DND-41 (cell line): ENCODE measurements at places on chromosomes 5 and 9.

DNA sequence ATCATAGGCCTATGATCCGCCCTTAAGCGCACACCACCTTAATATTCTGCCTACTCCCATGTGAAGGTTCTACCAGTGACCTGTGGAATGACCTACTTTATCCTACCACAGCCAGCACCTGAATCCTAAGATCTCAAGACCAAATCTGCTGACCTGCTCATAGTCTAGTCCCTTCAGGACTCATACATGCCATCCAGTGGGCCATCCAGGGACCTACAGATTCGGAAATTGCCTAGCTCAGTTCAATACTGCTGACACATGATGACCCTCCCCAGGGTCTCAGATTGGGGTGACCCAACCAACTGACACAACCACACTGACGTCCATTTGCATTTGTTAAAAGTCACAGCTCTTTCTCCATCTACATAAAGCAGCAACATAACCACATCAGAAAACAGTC lies 443.8 kb upstream of the ST8SIA4 start:
- no peak for DNase-seq

GRCh38 chr5:151684690-151685361 lies 1.9 kb downstream of the SPARC start:
- DNase-seq, result no peak

DNA sequence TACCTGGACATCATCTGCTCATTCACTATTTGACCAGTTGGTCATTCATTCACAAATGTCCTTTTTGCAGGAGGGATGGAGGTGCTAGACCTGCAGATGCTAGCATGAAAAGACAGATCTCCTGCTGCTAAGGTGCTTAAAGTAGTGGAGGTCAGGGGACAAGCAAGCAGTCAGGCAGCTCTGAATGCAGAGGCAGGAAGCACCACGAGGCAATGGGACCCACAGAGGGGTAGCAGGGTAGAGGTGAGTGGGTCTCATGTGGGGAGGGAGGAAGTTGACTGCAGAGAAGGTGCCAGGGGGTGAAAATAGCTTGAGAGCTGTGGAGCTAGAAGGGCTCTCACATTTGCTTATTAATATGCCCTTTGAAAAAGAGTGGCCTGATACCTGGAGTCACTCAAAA lies 25.2 kb downstream of the FXN start:
- DNase-seq, result no peak

GRCh38 chr5:73487815-73488214 lies 10.4 kb upstream of the BTF3 start:
- DNase-seq, result no peak

- DNase-seq, result no peak
Measured at GRCh38 chr5:127865273-127865672, 162.1 kb downstream of the CCDC192 start.

- no peak for DNase-seq
Measured at GRCh38 chr5:138664276-138664943, 88.8 kb upstream of the CTNNA1 start.

DNA sequence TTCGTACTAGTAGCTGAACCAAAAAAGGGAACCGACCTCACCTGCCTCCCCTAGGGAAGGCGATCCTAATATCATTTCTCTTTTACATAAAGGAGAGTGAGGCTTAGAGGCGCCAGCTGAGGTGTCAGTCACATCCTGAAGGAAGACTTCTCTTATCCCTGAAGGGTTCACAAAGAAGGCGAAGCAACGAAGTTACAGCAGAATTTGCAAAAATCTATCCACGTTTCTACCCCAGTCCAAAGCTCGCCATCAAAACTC lies 598 bp upstream of the KIAA1191 start:
- no peak for DNase-seq

DNA sequence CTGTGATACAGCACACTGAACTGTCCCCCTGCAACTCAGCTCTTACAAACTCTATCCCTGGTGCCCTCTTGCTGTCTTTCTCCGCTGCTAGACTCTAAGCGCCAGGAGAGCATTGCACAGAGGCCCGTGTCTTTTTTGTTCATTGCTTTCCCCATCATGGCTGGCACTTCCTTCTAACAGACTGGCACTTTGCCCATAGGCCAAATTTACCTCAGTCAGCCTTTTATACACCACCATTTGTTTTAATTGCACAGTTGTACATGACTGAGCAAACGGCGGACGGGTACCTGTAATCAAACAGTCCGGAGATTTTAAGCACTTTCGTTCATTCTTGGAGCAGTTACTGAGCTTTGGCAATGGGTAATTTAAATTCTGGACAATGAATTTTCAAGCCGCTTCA lies 102.2 kb upstream of the CLINT1 start:
- no peak for DNase-seq

DNA sequence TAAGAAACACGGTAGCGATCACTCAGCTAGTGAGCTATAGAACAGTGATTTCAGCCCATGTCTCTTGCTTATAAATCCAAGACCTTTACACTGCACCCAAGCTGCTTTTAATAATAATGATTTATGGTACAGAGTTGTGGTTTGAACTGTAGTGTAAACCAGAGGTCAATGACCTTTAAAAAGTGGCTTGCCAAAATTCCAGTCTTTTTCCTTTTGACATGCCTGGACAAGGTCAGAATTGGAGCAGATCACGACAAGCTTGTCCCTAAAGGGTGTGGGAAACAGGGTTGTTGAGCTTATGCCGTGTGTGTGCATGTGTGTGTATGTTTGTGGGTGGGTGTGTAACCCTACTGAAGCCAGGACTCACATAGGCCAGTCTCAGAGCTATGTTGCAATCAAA lies 225.3 kb upstream of the CLINT1 start:
- DNase-seq, result no peak

GRCh38 chr5:170504616-170505266 lies 921 bp downstream of the KCNIP1 start:
- DNase-seq, result no peak

DNA sequence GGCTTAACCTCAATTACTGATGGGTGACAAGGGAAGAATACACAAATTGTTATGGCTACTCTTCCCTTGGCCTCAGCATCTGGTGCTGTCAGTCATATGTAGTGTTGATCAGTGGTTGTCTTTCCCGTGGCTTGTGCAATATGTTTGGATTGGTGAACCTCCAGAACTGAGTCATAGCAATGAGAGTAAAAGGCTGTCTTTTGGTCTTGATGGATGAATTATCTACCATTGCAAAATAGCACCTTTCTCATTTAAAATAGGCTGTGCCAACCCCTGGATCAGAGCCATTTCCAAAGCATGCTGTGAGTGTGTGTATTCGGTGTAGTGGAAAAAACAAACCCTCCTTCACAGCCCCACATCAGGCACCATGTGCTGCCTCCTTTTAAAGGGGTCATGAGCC lies 14.6 kb upstream of the F2R start:
- no peak for DNase-seq

- DNase-seq, result no peak
Measured at GRCh38 chr5:143889986-143890385, 78.0 kb downstream of the HMHB1 start.

- DNase-seq, result no peak
Measured at GRCh38 chr5:56751572-56752313, 63.6 kb upstream of the MAP3K1 start.

GRCh38 chr5:143401227-143402016 lies 2.1 kb downstream of the NR3C1 start:
- no peak for DNase-seq

DNA sequence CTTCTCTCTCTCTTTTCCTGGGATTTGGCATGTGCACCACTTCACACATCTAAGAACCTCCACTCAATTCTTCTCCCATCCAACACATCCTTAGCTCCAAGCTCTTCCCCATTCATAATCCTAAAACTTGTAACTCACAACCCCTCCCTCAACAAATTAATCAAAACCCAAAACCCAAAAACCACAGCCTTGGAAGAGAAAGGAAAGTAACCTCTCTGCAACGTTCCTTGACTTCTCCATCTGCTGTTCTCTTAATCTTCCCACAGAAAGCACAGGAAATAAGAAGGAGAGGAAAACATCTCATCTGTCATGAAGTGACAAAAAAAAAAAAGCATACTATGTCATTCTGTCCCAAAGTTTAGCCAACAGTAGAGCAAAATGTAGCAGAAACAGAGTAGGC lies 66.2 kb downstream of the DRD1 start:
- DNase-seq, result no peak

GRCh38 chr9:69649566-69650250 lies 22.5 kb downstream of the APBA1 start:
- DNase-seq, result no peak

- no peak for DNase-seq
Measured at GRCh38 chr5:117551236-117551635, 976.6 kb upstream of the SEMA6A start.

- DNase-seq, result peak; percentile 13
Measured at GRCh38 chr5:1867114-1867814, 15.5 kb downstream of the IRX4 start.

- no peak for DNase-seq
Measured at GRCh38 chr5:98263084-98263483, 510.4 kb upstream of the RGMB start.

GRCh38 chr5:386432-387341 lies 56.3 kb upstream of the EXOC3 start:
- DNase-seq, result no peak

DNA sequence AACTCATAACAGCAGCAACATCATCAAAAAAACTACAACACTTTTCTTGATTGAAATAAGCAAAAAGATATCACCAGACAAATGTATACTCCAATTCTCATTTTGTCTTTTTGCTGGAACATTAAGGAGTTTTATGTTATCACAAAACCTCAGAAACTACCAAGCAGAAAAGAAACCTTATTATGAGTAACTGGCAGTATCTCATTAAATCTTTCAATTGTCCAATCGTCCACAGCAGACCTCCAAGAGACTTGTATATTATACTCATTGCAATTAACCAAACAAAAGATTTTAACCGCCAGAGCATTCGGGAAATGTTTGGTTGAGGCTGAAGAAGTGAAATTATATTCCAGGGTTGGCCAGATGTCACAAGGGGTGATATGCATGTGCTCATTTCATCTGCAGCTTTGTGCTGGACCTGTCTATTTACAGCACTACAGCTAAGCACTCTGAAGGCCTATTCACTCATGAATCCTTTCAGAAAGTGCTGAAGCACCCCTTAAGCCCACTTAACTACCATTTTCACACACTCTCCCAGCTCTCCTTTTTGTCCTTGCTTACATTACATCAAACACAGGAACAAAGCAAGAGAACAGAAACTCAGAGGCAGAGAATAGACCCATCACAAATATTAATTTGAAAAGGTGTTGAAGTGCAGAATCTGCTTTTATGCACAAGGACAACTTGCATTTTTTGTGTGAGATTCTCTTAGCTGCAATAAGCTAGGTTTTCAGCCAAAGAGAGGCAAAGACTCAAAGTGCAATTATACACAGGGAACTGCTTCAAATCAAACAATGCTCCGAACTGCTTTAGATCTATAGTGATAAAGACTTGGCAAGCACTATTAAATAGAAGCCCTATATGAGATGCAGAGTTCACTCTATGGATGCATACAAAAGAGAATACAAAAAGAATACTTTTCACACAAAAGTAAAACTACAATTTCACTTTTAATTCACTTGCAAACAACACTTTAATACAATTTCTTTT lies 150.4 kb upstream of the POU5F2 start:
- no peak for DNase-seq

GRCh38 chr9:27799326-27799725 lies 226.0 kb upstream of the C9orf72 start:
- no peak for DNase-seq

- no peak for DNase-seq
Measured at GRCh38 chr9:20664501-20664900, 19.6 kb upstream of the FOCAD start.

GRCh38 chr9:122806661-122807060 lies 6.7 kb downstream of the OR1K1 start:
- DNase-seq, result no peak

DNA sequence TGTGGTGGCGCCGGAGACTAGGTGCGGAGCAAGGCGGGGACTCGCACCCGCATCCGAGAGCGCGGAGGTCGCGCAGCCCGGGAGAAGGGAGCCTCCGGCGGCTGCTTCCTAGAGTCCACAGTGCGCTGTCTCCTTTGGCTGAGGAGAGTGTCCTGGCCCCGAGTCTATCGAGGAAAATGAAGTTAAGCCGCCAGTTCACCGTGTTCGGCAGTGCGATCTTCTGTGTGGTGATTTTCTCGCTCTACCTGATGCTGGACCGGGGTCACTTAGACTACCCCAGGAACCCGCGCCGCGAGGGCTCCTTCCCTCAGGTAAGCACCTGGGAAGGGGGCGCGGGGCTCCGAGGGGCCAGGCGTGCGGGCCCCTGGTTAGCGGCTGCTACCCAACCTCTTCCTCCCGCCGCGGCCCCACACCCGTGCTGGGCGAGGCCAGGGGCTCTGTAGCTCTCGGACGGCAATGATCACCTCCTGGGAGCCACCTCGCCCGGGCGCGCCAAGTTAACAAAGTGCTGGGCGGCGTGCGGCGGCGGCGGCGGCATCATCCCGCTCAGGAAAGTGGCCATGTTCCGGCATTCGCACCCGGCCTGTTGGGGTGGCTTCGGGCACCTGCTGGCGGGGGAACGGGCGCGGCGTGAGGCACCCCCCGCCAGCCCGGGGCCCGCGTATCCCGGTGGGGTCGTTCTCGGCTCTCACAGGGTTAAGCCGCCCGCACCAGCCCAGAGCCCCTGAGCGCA lies 681 bp downstream of the MAN2A1 start:
- DNase-seq, result peak; percentile 56

DNA sequence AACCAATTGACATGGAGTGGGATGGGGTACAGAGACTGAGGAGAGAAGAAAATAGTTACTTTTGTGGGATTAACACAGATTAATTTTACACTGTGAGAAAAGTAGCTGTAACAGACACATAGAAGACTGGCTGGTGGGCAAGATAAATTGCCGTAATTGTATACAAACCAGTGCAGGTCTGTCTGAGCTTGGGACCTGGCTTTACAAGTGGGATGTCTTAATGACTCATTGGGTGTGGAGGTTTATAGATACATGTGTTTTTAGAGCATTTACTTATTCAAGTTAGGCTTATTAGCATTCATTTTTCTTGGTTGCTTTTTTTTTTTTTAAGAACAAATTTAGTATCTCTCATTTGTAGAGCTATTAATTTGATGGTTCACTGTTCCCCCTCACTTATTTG lies 37.5 kb downstream of the SLC44A1 start:
- no peak for DNase-seq

- DNase-seq, result no peak
Measured at GRCh38 chr9:14256588-14256987, 57.4 kb downstream of the NFIB start.

- no peak for DNase-seq
Measured at GRCh38 chr9:95045751-95046150, 271.8 kb downstream of the FANCC start.

DNA sequence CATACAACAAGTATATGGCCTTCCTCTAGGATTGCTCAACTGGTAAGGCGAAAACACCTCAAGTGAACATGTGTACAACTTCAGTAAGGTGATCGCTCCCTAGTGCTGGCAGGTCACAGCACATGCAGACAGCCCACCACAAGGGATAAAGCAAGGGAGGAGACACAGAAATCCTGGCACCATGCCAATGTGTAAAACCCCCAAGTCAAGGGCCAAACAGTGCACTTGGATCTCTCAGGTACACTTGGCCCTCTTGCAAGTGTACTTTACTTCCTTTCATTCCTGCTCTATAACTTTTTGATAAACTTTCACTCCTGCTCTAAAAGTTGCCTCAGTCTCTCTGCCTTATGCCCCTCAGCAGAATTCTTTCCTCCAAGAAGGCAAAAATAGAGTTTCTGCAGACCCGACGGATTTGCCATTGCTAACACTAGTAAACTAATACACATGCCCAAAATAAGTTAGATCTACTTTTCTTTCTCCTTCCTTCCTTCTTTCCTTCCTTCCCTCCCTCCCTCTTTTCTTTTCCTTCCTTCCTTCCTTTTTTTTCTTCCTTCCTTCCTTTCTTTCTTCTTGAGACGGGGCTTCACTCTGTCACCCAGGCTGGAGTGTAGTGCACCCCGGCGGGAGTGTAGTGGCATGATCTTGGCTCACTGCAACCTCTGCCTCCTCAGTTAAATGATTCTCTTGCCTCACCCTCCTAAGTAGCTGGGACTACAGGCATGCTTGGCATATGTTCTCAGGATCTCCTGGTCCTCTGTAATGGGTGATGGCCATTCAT lies 6.8 kb upstream of the LNPEP start:
- DNase-seq, result no peak
